ENCODE measurements at places on chromosomes 13 and 19.

GRCh38 chr13:48508011-48508410 lies 24.9 kb downstream of the RCBTB2 start:
- DNase-seq = no peak

GRCh38 chr19:34345947-34346351 lies 19.0 kb upstream of the GPI start:
- DNase-seq = peak; percentile 47

GRCh38 chr13:36903925-36904595 lies 16.0 kb downstream of the SMAD9 start:
- no peak for DNase-seq

GRCh38 chr13:78241278-78241919 lies 322.8 kb upstream of the EDNRB start:
- no peak for DNase-seq

- no peak for DNase-seq
These were observed 48.9 kb downstream of the KLF2 start for GRCh38 chr19:16373532-16373931.

DNA sequence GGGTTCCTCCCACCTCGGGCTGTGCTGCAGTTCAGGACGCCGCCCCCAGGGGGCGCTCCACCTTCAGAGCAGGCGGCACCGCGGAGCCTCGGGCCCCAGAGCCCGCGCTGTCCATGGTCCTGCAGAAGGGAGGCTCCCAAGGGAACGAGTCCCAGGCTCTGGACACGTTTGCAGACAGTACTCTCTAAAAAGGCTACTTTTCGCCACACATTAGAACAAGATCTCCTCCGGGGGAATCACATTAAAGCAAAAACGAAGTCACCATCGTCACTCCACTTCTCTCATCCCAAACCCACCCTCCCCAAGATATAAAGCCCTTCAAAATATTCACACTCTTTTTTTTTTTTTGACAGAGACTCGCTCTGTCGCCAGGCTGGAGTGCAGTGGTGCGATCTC lies 4.6 kb upstream of the SIGLEC10 start:
- peak; percentile 69 for DNase-seq

- DNase-seq = no peak
These were observed 93.2 kb downstream of the STK24 start for GRCh38 chr13:98483601-98484288.

DNA sequence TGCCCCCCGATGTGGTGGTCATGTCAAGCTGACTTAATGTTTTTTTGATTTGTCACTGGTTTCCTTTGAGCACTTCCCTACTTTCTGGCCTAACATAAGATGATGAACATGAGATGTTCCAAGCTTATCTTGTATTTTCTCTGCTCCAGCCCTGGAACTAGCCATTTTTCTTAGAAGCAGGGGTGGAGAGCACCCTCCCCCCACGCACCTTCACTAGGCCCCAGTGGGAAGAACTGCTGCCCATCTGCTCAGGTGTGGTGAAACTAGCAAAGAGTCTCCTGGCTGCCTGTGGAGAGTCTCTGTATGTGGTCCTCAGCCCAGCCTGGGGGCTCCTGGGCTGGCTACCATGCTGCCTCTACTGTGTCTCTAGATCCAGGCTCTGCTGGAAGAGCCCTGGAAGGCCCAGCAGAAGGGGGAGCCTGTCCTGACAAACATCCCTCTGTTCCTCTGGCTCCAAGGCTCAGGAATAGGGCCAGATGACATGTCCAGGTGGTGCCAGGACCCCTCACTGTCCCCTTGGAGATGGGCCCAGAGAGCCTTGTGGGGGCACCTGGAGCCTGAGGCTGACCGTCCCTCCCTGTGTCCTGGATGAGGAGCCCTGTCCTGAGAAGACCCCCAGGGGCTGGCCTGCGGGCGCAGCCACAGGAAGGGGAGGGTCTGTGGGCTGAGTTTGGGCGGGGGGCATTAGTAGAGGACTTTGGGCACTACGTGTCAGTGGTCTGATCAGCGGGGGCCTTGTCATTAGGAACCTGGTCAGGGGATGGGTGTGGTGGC lies 4.8 kb upstream of the ZNF14 start:
- no peak for DNase-seq

GRCh38 chr19:32890841-32891240 lies 21.3 kb upstream of the SLC7A9 start:
- DNase-seq = no peak

- no peak for DNase-seq
These were observed 30.6 kb downstream of the CERS1 start for GRCh38 chr19:18865106-18865972.

DNA sequence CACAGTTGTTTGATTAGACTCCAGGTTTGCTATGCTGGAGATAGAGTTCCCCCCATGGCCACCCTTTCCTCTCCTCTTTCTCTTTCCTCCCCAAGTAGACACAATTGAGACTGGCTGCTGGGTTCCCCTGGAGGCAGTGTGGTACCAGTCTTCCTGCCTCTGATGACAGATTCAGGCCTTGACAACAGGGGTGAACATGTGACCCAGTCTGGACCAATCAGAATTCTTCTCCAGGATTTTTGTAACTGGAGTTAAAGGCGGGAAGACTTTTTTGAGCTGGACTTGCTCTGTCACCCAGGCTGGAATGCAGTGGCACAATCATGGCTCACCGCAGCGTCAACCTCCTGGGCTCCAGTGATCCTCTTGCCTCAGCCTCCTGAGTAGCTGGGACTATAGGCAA lies 48.7 kb downstream of the CCNE1 start:
- DNase-seq = no peak

DNA sequence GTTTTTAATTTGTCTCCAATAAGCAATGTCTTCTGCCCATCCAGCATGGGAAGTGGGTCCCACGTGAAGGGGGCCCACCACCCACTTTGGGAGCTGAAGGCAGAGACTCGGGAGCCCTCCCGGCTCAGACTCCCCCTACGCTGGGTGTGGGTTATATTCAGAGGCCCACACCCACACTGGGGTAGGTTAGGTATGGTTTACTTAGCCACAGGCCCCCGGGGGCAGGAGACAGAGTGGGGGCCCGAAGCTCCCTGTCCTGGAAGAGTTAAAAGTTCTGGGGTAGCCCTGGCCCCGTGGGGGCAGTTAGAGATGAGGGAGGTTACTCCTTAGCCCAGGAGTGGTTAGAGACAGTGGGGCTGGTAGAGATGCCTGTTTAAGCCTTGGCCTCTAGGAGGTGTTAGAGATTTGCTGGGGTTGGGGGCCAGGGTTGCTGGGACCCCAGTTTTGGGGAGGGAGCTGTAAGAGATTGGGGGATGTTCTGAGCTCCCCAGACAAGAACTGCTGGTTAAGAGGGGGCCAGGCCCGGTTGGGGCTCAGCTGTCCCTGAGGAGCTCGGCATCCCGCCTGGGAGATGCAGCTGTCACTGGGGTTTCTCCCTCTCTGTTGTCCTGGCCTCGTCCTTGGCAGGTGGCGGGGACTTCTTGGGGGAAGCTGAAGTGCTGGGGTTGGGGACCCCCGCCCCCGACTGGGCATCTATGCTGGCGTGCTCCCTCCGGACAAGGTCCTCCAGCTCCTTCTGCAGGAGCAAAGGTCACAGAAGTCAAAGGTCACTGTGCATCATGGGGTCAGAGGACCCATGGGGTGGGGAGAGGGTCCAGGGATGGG lies 712 bp upstream of the RINL start:
- DNase-seq = no peak

- DNase-seq = no peak
These were observed 55.6 kb downstream of the RCBTB2 start for GRCh38 chr13:48477191-48477855.

GRCh38 chr13:95710313-95710712 lies 33.4 kb downstream of the DNAJC3 start:
- DNase-seq = no peak

DNA sequence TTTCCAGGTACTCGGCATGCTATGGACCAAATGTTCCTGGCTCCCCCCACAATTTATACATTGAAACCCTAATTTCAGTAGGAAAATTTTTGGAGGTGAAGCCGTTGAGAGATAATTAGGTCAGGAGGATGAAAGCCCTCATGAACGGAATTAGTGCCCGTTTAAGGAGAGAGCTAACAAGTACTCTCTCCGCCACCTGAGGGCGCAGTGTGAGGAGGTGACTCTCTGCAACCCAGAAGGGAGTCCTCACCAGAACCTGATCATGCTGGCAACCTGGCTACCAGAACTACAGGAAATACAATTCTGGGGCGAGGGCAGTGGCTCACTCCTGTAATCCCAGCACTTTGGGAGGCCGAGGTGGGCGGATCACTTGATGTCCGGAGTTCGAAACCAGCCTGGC lies 397.8 kb downstream of the SLITRK5 start:
- DNase-seq = no peak

GRCh38 chr13:95341441-95341840 lies 40.2 kb upstream of the ABCC4 start:
- no peak for DNase-seq

GRCh38 chr19:10085641-10086590 lies at the start of gene SHFL:
SHFL (plus strand) TSS chr19:10086317; CDS start chr19:10086428, 111 bp downstream.
- peak; percentile 85 for DNase-seq

GRCh38 chr19:11626252-11626651 lies 29.0 kb downstream of the ZNF627 start:
- DNase-seq = no peak

DNA sequence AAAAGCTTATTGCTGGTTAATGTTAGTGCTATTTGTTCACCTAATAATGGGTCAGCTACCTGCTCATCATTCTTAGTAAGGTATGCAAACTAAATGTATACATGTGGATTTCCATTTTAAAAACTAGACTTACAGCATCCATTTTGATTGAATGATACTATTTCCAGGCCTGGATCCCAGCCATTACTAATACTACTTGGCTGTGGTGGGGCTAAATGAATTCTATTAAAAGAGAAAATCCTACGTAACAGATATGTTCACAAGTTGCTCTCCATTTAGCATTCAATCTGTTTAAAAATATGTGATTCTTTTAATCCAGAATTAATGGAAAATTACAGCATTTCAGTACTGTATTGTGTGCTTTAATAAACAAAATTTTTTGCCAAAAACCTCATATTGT lies 169.4 kb upstream of the MIR17HG start:
- DNase-seq = no peak

DNA sequence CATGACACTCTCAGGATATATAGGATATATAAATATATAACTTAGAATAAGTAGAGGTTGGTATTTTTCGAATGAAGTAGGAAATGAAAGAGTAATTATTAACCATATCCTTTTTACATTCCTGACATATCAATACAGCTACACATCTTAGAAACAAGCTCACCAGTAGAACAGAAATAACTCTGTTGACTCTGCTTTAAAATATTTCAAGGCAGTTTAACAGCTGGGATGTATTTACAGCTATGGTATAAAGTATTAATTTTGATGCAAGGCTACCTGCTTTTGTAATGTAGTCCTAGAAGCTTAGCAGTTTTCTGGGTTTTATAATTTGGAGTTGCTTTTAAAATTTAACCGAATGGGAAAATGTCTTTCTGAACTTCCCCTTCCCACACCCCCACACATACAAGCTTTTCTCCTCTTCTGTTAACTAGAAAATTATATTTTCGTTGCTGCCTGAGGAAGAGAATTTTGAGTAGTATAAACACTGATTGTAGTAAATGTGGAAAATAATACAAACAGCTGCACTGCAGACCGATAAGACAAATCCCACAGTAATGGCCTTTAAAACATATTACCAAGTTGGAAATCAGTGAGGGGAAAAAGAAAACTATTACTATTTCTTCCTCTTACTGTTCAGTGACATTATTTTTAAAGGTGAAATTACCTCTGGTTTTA lies 147.7 kb downstream of the GGACT start:
- DNase-seq = no peak

DNA sequence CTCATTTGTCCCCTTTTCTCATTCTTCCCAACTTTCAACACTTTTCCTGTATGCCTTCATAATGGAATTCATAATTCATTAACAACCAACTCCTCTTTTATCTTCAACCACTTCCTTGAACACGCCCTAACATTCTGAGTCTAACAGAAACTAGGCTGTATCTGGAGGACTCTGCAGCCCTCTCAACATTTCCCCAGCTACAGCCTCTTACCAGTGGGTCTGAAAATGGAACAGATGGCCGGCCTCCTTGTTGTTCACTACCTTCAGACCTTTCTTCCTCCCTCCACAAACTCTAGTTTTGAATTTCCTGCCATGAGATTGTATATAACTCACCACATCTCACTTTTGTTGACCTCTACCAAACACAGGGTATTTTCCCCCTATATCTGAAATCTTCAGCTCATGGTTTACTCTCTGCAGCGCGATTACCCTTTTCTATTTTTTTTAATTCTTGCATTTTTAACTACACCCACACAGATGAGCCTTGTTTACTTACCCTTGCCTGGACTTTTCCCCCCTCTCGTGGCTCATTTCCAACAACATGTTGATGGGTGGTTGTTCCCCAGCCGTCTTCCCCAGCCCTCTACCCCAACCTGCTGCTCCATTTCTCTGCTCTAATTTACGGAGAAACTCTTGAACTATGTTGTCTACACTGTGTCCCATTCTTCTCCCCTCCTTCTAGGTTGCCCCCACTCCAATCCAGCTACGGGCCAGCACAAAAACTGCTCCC lies 846 bp downstream of the ZNF790 start:
- DNase-seq = no peak

DNA sequence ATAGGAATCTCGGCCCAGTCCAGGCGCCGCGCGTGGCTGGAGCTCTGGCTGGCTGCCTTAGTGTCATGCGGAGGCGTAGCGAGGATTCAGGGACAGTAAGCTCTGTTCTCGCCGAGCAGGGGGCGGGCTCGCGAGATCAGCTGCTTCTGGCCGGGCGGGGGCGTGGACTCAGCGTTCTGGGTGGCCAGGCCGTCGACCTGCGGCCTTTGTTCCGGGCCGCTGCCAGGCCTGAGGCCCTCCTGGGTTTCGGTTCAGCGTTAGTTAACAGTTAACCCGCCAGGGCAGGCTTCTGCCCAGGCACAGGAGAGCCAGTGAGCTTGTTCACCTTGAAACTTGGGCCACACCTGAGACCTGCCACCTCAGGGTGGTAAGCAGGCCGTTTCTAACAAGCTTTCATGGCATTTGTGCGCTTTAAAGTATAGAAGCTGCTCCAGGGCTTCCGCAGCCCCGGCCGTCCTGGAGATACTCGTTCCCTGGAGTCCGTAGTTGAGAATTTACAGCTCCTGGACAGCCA lies 332.2 kb upstream of the SGCG start:
- no peak for DNase-seq

- no peak for DNase-seq
These were observed 537.4 kb downstream of the SLITRK6 start for GRCh38 chr13:85261757-85262346.

- DNase-seq = no peak
These were observed 150.6 kb upstream of the RNF113B start for GRCh38 chr13:98327371-98328270.
